Omental fat pad (tissue), 4 donors: ENCODE measurements at places on chromosomes 2 and 18. TPM values are rescaled to one million over a fixed set of nuclear protein-coding genes. Genes with fewer than 3 reads are reported as not detected.

DNA sequence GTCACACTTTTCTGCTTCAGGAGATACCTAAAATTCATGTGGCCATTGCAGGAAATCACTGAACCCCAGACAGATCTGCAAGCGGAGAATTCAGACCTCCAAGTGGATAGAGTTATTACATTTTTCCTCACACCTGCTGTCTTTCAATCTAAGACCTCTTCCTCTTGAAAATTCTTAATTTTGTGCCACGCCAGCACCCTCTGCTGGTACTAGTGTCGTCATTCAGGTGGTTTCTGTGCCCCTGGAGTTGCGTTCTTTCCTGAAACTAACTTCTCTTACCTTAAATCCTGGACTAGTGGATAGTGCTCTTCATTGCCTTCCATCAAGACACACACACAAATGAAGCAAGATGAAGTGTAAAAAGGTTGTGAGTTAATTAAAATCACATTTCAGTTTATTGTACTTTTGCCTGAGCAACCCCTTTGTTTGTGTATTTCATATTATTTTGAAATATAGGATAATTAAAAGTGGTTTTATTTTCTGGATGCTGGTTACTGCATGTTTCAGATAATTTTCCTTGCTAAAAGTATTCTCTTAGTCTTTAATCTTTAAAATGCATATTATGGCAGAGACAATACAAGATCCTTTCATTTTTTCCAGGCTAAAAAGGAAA, 1.6 kb upstream of the DNER start:
- no peak for DNase-seq

GRCh38 chr2:45171136-45171501, 161.9 kb upstream of the SIX2 start:
- no peak for DNase-seq

- no peak for DNase-seq
These were observed 36.0 kb downstream of the RMC1 start for GRCh38 chr18:23539296-23539695.

DNA sequence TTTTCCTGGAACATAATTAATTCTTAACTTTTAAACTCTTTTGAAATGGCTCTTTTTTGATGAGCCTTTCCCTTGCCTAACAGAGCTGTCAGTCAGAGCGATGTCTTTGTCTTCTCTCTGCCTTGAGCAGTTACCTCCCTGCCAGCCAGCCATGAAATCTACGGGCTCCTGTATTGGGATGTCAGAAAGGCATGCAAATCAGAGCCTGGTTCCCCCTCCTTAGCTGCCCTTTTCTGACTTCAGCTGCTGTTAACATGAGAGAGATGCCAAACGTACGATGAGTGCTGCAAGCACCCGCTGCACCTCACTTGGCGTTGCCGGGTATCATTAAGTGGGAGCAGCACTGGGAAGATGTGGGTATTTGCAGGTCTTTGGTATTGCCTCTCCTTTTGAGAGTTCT, 131.4 kb upstream of the BOD1L2 start:
- no peak for DNase-seq

- no peak for DNase-seq
These were observed 1915.0 kb upstream of the CELF4 start for GRCh38 chr18:39480494-39481195.

- DNase-seq = no peak
These were observed 35.3 kb downstream of the SLC66A2 start for GRCh38 chr18:79916128-79916494.

DNA sequence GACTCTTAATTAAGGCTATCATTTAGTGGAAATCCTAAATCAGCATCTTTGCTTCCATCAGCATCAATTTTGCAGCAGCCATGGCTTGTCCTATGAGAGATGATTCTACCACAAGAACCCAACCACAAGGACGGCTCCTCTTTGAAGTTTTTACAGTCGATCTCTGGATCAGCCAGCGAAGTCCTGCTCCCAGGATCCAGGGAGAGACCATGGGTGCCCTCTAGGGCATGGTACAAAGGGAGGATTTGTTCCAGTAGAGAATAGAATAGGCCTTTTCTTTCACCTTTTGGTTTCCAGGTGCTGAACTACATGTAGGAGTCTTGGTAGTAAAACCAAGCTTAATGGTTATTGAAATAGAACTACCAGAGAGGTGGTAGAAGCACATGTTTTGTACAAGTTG, 52.7 kb downstream of the TMEM200C start:
- no peak for DNase-seq

GRCh38 chr2:134603966-134604365, 114.8 kb downstream of the TMEM163 start:
- DNase-seq = no peak

DNA sequence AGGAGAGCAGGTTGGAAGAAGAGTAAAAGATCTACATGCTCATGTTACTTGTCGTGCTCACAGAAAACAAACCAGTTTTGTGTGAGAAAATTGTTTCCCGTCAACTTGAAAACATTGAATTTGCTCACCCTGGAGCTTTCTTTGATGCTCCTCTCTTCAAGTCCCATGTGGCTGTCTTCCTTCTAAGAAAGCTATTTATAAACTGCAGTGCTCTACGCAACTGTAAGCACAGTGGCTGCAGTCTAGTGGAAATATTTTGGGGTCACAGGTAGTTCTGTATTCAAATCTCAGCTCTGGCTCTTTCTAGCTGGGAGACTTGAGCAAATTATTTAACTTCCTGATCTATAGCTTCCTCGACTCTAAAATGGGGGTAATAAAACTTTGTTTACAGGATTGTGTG, 211.8 kb downstream of the PLCL1 start:
- no peak for DNase-seq

DNA sequence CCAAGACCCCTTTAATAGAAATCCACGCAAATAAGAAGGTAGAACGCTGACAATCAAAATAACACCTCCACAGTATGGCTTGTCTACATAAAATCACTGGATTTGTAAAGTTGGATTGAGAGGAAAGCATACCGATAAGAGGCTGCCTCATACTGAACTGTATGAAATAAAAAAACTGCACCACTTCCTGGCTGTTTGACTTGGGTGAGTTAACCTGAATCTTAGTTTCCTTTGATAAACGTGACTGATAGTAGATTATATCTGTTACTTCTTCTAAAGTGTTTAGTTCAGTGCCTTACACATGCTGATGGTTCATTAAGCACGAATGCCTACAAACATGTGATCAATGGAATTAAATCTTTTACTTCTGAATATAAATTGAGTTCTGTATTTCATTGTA, 140.4 kb upstream of the RNF152 start:
- DNase-seq = no peak

GRCh38 chr2:150120326-150120955, 367.0 kb downstream of the RND3 start:
- DNase-seq = no peak

DNA sequence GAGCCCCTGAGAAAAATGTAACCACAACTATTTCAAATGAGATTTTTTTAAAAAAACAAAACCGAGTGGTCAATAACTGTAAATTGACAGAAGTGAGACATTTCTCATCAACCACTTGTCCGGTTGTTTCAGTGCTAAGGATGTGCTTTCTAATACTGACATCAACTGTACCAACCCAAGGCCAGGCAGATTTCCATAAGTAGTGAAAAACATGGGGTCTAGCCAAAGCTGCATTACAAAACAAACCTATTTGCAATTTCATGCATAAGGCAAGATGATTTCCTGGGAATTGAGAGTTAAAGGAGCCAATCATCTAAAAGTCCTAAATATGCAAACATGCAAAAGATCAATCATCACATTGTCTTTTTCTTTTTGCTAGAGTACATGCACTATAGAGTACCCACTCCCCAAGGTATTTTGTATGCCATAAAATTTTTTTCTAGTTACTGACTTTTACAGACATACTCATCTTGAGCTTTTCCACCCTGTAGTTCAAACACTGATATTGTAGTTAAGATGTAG, 22.6 kb downstream of the HNRNPLL start:
- DNase-seq = no peak

- no peak for DNase-seq
These were observed 84.5 kb upstream of the SLC1A4 start for GRCh38 chr2:64904413-64905329.

- no peak for DNase-seq
These were observed 70.1 kb downstream of the DGKD start for GRCh38 chr2:233424154-233424951.

DNA sequence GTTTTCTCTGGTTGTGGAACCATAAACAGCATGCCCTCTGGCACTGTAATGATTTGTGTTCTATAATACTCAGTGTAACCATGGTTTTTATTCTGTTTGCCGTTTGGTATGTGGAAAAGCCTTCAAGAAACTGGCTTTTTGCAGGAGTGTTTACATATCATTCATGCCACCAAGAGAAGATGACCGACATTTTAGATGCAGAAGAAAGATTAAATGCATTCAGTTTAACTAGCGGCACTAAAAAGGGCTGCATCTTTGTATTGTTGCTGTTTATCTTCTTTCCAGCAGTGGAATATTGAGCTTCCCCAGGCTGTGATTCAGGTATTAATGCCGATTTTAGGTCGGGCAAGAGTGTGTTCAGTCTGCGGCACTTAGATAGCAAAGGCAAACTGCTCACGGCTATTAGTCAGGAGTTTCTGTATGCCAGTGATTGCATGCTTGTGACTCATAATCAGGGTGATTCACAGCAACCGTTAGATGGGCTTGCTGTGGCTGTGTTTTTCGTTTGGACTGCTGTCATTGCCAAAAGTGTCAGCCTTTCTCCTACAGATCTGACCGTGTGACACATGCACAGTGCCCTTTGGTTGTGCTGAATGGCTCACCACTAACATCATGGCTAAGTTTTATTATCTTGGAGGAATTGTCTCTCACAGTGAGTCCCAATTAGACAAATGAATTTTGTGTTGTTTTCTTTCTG, 479.7 kb downstream of the PARD3B start:
- peak; percentile 38 for DNase-seq

DNA sequence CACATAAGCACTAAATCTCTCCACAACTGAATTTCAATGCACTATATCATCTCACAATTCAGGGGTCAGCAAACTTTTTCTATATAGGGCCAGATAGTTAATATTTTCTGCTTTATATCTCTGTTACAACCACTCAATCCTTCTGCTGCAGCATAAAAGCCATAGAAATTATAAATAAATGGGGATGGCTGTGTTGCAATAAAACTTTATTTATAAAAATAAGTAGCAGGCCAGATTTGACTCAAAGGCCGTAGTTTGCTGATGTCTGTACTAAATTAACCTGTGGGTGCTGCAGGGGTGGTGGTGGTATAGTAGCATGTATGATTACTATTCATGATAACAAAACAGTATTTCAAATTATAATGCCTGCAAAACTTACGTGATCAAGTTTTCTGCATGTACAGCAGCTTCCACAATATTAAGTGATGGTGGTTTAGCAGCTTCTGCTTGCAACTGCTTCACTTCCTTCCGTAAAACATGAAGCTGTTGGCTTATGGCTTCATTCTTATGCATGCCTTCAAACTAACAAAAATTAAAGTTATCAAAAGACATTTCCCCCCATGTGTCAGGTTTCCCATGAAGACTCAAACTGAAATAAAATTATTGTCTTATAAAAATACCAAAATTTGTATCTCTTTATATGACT, 64.1 kb downstream of the SIGLEC15 start:
- no peak for DNase-seq

DNA sequence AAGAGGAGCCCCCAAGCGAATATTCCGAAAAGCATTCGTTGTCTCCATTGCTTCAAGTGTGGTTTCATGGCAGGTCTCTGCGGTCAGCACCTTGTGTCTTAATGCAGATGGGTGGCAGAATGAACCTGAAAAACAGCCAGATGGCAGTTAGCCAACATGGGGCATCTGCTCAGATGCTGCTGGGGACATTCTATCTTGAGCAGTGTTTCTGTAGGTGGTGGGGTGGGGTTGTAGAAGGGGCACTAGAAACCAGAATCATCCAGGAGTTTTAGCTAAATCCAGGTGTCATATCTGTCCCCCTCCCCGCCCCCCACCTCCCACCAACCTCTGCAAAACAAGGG, 42.1 kb downstream of the ST6GAL2 start:
- no peak for DNase-seq

DNA sequence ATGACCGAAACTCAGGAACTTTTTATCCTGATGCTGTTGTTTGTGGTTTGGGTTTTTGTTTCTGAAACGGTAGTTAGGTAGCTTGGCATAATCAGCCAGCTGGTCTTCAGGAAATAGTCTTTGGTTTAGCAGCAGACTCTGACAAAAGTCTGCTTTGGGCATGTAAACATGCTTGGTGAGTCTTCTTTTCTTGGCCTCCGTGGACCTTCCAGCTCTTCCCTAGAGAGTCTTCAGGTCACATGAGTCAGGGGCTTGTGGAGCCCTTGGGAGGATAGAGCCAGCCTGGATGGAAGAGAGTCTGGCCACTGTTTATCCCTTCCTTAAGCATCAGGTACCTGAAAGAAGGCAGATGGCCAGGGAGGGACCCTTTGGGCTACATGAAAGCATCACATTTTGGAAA, 154.5 kb downstream of the MGAT5 start:
- no peak for DNase-seq

GRCh38 chr2:105606081-105606480, 138.6 kb upstream of the NCK2 start:
- no peak for DNase-seq

GRCh38 chr2:42281416-42282081, 79.5 kb downstream of the COX7A2L start:
- no peak for DNase-seq

DNA sequence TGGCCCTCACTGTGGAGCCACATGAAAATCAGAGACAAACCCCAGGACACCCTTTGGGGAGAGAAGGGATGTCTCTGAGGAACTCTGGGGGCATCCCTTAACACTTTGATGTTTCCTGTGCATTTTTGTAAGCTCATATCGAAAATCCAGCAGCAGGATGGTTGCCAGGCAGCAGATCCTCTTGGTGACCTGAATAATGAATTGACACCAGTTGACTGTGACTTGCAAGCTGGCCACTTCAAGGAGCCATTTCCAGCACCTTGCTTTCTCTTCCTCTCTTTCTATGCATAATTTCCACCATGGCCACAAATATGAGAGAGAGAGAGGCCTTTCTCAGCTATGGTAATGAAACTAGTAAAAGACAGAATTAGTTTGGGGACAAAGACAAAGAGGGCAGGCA, 91.7 kb downstream of the NRP2 start:
- DNase-seq = no peak

- no peak for DNase-seq
These were observed 325.3 kb downstream of the ZNF516 start for GRCh38 chr18:76169733-76170132.

DNA sequence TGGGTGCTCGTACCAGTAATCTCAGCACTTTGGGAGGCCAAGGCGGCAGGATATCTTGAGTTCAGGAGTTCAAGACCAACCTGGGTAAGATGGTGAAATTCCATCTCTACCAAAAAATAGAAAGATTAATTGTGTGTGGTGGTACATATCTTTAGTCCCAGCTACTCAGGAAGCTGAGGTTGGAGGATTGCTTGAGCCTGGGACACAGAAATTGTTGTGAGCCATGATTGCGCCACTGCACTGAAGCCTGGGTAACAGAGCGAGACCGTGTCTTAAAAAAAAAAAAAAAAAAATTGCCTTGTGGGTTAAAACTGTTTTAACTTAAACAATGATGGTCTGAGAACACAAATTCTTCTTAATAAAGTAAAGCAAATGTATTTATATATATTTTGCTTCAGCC, 49.6 kb downstream of the ATP9B start:
- no peak for DNase-seq

GRCh38 chr18:4831791-4832375, 365.2 kb downstream of the AKAIN1 start:
- DNase-seq = no peak

HYCC2 gene
- 19.2 TPM for total RNA-seq

SH3RF3 gene
- total RNA-seq = 10.2 TPM

MRPL19 gene
- total RNA-seq = 33.7 TPM

MSGN1 gene
- not detected for total RNA-seq

CFC1 gene
- total RNA-seq = not detected

FHOD3 gene
- 0.96 TPM for total RNA-seq

UGT1A3 gene
- not detected for total RNA-seq

RAB6C gene
- total RNA-seq = 0.19 TPM

ABCG8 gene
- total RNA-seq = 0.16 TPM

SPC25 gene
- not detected for total RNA-seq
